ENCODE measurements at places on chromosomes 12 and 14.

GRCh38 chr14:43336351-43336750, 1170.7 kb downstream of the FSCB start:
- DNase-seq, result no peak

- DNase-seq, result peak; percentile 49
These were observed at the start of gene MMP14 for GRCh38 chr14:22836301-22837113. Gene MMP14 (plus strand): TSS chr14:22836585. CDS start chr14:22836818, 233 bp downstream.

- DNase-seq, result no peak
These were observed 73.3 kb upstream of the USP44 start for GRCh38 chr12:95624589-95624988.

DNA sequence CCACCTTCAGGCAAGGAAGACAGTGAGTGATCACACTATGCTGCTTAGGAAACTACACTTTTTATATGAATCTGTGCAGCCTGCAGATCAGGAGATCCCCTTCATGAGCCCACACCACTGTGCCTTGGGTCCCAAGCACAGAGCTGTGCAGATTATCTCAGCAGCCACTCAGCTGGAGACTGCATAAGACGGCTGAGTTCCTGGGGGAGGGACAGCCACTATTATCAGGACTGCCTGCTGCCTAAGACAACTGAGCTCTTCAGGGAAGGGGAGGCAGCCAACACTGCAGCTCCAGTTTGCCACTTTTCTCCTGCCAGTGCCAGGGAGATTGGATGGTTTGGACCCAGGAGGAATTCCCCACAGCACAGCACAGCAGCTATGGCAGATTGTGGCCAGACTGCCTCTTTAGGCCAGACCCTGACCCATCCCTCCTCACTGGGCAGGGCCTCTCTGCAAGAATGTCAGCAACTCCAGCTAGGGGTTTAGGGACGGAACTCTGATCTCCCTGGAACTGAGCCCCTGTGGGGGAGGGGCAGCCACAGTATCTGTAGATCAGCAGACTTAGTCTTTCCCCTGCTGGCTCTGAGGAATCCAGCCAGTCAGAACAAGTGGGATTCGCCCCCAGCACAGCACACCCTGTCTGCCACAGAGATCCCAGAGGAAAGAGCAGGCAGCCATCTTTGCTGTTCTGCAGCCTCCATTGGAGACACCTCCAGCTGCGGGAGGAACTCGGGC, 141.3 kb downstream of the KLHL28 start:
- no peak for DNase-seq

- DNase-seq, result no peak
These were observed 4.1 kb downstream of the EVL start for GRCh38 chr14:100069161-100069800.

DNA sequence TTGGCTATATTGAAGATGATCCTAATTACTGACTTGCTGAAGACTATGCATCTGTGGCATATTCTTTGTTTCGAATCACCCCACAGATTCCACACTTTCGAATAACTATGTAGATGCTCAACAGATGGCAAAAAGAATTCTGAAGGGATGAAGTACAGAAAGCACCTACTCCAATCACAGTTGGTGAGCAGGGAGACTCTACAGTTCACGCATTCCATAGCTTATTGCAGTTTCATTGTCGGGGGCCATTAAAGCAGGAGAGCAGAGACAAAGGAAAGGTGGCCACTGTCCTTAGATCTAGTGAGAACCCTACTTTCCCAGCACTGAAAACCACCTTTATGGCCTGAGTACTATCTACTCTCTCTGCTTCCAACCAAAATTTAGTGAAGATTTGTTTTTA, 191.9 kb downstream of the STXBP6 start:
- DNase-seq, result no peak

All from NCI-H1105 (cell line).